ENCODE measurements at places on chromosomes 16 and 17.

- DNase-seq = no peak
Measured at GRCh38 chr17:48132385-48132784, 24.8 kb downstream of the SNX11 start.

GRCh38 chr16:47727131-47727530, 266.0 kb downstream of the PHKB start:
- no peak for DNase-seq

GRCh38 chr16:9050102-9050830, 41.2 kb upstream of the HAPSTR1 start:
- peak; percentile 15 for DNase-seq

DNA sequence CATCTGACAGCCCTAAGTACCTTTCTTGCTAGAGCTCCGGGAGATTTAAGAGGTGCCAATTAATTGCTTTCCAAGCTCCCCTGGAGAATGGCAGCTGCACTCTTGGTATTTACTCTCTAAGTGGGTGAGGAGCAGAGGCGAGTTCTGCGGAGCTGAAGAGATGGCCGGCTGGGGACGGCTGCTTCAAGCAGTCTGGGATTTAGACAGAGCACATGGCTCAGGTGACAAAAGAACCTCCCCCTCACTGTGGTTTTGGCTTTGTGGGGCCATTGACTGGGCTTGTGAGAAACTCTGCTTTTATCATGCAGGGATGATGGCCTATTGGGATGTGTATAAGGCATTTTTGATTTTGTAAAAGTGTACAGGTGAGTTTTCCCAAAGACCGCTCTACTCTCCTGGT, 239.3 kb upstream of the EEF2KMT start:
- no peak for DNase-seq

- DNase-seq = no peak
Measured at GRCh38 chr17:652314-652713, 62.3 kb downstream of the VPS53 start.

DNA sequence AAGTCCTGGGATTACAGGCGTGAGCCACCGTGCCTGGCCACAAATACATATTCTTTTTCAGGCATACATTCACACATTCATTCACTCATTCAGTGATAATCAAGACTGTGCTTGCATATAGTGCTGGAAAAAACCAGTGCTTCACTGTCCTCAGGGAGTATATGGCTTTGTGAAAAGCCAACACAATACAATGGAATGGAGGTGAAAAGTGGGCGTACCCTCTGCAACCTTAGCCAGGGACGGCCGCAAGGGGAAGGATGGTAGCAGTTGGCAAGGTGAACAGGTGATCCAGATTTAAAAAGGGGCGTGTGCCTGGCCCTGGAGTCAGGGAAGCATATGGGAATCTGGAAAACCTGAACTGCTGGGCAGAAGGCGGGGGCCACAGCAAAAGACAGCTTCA, 18.1 kb upstream of the GAN start:
- no peak for DNase-seq

GRCh38 chr16:22014271-22014873, 6.5 kb downstream of the MOSMO start:
- no peak for DNase-seq

DNA sequence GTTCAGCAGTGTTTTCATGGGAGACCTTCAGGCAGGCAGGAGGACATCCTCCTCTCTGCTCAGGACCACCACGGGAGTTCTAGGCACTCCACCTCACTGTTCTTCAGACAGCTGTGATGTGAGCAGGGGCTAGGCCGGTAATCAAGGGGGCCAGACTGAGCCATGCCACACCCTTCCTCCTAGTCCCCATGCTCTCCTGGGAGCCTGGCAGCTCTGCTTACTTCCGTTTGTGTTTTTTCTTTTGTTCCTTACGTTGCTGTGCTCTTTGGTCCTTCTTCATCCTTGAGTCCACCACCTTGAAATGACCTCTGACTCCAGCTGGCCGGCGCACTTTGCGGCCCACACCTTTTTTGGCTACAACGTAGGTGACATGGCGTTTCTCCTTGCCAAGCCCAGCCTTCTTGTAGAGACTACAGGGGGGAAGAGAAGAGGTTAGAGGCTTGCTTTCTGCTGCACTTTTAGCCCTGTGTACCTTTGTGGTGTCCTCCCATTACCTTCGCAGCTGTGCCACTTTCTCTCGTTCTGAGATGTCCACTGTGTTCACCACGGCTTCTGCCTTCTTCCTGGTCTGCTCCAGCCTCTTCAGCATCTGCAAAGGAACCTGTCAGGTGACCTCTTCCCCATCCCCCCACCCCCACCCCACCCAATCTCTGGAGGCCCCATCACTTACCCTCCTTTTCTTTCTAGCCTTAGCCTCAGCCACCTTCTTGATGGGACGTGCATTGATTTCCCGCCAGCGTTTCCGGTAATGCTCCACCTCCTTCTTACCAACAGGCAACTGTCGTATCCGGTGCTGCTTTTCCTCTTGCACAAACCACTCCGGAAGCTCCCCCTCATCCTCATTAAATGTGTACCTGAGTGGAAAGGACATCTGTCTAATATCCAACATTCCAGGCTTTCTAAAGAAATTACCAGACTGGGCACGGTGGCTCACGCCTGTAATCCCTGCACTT, 7.4 kb upstream of the PSMC5 start:
- DNase-seq = no peak

- DNase-seq = no peak
Measured at GRCh38 chr16:3470723-3471122, 24.6 kb downstream of the C16orf90 start.

Measured in neural crest cell (in vitro differentiated cells).